ENCODE measurements at places on chromosomes 11 and 22.

- DNase-seq = no peak
These were observed 28.6 kb downstream of the FANCF start for GRCh38 chr11:22597062-22597461.

GRCh38 chr11:33067294-33067693, 27.9 kb downstream of the TCP11L1 start:
- no peak for DNase-seq

DNA sequence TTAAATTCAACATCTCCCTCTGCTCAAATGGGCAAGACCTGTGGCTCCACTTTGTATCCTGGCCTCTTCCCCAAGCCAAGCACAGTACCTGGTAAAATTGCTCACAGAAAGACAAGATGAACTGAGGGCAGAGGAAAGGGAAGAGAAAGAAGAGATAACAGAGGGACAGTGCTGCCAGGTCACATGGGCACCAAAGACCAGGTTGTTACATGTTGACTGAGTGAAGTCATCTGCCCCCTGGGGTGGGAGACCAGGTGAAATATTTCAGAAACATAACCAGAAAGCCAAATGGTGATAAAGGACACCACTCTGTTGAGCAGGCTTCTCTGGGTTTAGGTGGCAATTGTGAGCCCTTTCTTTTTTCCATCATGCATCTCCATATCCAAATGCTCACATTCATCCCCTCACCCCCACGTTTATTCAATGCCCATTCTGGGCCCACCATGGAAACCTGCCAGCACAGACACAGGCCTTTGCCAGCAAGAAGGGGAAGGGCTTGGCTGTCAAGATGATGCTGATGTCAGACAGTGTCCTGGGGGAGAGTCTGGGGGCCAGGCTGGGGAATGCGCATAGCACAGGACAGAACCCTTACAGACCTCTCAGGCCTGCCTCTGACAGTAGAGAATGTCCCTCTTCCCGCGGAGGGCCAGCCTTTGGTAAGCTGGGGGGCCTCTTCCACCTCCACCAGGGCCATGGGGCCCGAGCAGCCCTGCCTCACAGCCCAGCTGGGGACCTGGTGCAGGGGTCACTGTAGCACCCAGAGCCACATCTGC, 51.6 kb downstream of the DGCR2 start:
- no peak for DNase-seq

- DNase-seq = no peak
These were observed 50.6 kb upstream of the FTH1 start for GRCh38 chr11:62017878-62018655.

GRCh38 chr22:43228330-43228729, 41.4 kb upstream of the TTLL12 start:
- peak; percentile 45 for DNase-seq

DNA sequence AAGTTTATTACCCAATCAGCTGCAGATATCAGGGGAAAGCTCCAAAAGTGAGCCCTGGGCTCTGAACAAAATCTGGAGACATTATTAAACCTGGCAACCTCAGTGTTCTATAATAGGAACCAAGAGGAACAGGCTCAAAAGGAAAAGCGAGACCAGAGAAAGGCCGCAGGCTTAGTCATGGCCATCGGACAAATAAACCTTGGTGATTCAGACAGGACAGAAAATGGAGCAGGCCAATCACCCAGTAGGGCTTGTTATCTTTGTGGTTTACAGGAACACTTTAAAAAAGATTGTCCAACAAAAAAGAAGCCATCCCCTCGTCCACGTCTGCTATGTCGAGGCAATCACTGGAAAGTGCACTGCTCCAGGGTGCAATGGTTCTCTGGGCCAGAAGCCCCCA, 7.7 kb upstream of the PANX1 start:
- DNase-seq = no peak

DNA sequence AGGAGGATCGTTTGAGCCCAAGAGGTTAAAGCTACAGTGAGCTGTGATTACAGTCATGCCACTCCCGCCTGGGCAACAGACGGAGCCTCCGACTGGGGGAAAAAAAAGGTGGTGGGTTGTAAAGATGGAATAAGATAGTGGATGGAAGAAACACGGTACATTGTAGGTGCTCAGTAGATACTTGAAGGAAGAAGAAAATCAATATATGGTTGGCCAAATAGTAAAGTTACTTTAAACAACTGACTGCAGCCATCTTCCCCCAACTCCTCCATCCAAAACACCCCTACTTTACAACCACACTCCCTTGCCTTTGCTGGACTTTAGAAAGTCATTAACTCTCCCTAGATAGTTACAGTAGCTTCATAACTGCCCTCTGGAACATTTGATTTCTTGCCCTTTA, 2.5 kb upstream of the NUP98 start:
- no peak for DNase-seq
